ENCODE measurements at places on chromosomes 4 and X.

- no peak for DNase-seq
These were observed 470.2 kb downstream of the IQCM start for GRCh38 chr4:149345424-149345823.

- no peak for DNase-seq
These were observed 38.8 kb upstream of the MAD2L1 start for GRCh38 chr4:120105472-120105871.

DNA sequence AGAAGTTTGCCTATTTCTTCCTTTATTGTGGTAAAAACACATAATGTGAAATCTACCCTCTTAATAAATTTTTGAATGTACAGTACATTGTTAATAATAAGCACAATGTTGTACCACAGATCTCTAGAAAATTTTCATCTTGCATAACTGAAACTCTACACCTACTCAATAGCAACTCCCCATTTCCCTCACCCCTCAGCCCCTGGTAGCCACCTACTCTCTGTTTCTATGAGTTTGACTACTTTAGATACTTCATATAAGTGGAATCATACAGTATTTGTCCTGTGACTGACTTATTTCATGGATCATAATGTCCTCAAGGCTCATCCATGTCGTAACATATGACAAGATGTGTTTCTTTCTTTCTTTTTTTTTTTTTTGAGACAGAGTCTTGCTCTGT, 446.4 kb downstream of the RPA4 start:
- DNase-seq, result no peak

DNA sequence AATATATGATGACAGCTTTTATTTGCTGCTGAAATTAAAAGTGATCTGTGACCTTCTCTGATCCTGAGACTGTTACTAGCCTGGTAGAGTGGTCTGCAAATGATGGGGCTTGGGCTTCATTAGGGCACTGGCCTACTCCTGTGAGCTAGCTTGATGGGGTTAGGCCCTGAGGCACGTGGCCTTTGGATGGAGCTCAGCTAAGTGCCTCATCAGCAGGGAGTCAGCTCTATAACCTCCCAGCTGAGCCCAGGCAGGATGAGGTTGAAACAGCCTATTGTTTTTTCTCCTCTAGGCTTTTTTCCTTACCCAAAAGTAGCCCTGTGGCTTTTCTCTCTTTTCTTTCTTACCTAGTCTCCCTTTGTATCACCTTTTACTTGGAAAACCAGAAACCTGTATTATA, 92.2 kb downstream of the AFF2 start:
- DNase-seq, result no peak

DNA sequence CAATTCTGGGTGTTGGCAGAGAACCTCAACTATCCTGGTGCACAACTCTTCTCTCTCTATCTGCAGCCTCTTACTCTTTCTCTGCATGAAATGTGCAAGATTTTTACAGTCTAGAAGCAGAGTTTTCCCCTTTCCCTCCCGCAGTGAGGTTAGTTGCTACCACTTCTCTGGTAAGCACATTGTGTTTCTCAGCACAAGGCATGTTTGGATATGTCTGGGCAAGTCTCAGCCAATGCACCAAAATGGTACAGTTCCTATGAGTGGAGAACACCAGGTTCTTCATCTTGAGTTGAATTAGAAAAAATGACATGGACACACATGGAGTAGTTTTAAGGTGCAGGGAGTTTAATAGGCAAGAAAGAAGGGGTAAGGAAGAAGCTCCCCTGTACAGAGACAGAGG, 187.0 kb downstream of the CCNG2 start:
- no peak for DNase-seq

DNA sequence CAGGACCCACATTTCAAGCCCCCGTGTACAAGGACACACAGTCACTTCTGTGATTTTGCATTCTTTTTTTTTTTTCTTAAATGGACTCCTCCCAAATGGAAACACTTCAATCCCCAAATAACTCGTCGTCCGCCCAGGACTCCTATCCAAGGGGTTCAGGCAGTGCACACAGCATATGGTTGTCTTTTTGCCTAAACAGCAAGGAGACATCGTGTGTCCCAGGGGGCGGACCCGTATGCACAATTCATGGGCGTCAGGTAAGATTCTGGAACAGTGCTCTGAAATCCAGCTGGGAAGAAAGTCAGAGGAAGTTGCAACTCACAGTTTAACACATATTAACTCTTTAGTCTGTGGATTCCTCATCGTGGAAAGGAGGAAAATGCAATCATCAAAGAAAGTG, 231.3 kb downstream of the SHOX start:
- DNase-seq, result no peak

GRCh38 chrX:119622356-119623232, 16.4 kb upstream of the NKRF start:
- DNase-seq, result peak; percentile 18

- no peak for DNase-seq
These were observed 679.4 kb downstream of the PDHA2 start for GRCh38 chr4:96519291-96519690.

DNA sequence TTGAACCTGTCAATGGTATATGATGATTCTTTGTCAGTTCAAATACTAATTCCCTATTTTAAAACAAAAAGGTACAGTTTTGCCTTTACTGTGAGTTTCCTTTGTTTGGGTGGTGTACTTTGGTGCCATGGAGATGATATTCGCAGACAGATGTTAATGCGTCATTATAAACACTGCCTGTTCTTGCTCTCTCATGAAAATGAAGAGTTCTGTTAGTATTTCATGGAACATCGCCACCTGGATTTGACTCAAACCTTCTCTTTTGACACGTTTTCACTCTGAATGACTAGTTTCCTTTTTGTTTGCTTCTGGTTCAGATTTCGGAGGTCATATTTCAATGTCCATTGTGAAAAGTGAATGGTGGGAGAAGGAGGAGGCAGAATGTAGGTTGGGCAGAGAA, 6.9 kb upstream of the CTSO start:
- no peak for DNase-seq

DNA sequence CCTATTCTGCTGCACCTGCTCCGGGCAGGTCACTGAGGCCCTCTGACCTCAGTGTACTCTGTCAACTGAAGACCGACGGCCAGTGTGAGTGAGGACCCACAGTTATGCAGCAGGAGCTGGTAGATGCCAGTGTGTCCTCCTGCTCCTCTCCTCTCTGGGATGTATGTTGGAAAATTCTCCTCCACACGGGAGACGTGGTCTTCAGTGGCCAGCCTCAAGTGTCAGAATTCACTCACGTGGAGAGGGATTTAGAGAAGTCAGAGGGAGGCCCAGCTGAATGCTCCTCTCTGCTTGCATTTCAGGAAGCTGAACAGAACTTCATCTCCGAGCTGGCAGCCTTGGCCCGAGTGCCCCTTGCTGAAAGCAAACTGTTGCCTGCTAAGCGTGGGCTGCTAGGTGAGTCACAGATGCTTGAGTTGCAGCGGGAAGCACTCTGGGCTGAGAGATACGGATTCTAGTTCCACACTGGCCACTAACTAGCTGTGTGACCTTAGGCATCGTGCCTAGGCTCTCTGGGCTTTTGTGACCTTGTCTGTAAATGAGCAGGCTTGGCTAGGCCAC, 83.6 kb downstream of the CRMP1 start:
- DNase-seq, result no peak

DNA sequence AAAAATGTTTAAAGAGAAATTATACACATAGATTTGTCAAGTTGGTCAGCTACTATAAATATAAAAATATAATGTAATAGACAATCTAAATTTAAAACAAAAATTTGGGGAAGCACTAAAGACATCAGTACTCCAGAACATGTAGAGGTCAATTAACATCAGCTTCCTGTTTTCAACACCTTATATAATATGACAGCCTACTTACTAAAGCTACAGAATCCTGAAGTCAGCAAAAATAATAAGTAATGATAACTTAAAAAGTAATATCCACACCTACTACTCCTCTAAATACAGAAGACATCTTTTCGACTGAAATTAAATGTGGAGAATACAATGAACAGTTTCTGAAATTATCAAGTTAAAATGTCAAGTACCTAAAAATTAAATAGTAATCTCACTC, 118.6 kb downstream of the LRBA start:
- no peak for DNase-seq

GRCh38 chr4:60805500-60806313, 394.4 kb upstream of the ADGRL3 start:
- DNase-seq, result peak; percentile 56

DNA sequence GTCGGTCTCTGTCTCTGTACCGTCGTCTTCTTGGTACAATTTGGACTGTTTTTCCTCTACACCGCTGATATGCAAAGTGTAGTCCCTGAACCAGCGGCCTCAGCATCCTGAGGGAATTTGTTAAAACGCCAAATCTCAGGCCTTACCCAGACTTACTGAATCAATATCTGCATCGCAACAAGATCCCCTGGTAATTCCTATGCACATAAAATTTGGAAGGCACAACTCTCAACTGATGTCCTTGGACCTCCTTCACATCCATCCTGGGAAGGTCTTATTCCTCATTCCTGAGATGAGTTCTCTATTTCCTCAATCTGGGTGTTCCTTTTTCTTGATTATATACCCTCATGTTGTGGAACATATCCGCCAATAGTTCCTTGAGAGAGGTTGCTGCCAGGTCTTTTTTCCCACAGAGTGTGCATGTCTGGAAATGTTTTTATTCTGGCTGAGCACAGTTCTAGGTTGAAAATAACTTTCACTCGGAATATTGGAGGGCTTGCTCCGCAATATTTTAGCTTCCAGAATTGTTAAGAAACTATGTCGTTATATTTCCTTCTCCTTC, 738 bp upstream of the HPF1 start:
- DNase-seq, result no peak

GRCh38 chr4:149605601-149606378, 209.9 kb downstream of the IQCM start:
- DNase-seq, result no peak

DNA sequence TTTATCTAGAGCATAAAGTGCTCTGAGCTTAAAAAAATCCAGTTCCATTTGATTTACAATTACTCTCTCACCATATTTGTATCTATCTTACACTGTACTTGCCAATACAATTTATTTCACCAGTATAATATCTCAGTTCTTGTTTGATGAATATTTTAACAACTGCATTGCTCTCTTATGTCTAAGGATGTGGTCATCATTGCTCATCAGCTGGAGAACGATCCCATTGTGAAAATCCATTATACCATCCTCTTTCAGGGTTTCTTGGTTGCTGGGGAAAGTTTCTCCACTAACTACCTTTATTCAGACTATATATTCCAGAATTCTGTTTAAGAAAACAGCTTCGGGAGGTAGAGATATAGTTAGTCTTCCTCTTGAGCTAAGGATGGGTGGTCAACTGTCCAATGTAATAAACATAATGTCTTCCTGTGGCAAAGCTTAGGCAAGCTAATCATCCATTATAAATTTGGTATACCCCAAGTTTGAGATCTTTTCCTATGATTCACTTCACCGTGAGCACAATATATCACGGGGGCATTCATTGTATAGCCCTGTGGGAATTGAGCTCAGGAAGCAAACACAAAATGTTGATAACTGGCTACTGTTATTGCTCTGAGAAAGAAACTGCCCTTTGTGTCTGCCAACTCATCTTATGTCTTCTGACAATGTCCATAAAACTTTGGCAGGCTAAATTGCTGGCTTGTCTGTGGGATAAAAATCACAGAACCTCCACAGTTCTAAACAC, 2361.9 kb downstream of the ARAP2 start:
- no peak for DNase-seq

GRCh38 chrX:24692305-24692704, 1.4 kb upstream of the POLA1 start:
- DNase-seq, result no peak

Data from eye (tissue), 1 donor.